Progenitor cell of endocrine pancreas (in vitro differentiated cells): ENCODE measurements at places on chromosomes 16 and 17. TPM values are rescaled to one million over a fixed set of nuclear protein-coding genes. Genes with fewer than 3 reads are reported as not detected.
A peak's percentile ranks its signal among the peaks of the same experiment; 100 is the strongest.

The TBC1D3H gene
- total RNA-seq = not detected in 2 replicates

The TOM1L1 gene
- total RNA-seq = 83.1 and 91.2 TPM in 2 replicates

- no peak for DNase-seq
- H3K36me3 ChIP-seq = peaks cover 1% of the 10 kb centered on the region
- peaks cover 9% of the 10 kb centered on the region for H3K27me3 ChIP-seq
- H3K27ac ChIP-seq = no peak overlapping the region
These were observed 163.5 kb upstream of the DYNLRB2 start for GRCh38 chr16:80377096-80377956.

The KRT39 gene
- total RNA-seq = not detected in 2 replicates

GRCh38 chr16:11396241-11397048 lies 51.2 kb downstream of the RMI2 start:
- no peaks in the 10 kb centered on the region for H3K4me1 ChIP-seq
- DNase-seq = peak; percentile 87
- no peaks in the 10 kb centered on the region for H3K27me3 ChIP-seq

DNA sequence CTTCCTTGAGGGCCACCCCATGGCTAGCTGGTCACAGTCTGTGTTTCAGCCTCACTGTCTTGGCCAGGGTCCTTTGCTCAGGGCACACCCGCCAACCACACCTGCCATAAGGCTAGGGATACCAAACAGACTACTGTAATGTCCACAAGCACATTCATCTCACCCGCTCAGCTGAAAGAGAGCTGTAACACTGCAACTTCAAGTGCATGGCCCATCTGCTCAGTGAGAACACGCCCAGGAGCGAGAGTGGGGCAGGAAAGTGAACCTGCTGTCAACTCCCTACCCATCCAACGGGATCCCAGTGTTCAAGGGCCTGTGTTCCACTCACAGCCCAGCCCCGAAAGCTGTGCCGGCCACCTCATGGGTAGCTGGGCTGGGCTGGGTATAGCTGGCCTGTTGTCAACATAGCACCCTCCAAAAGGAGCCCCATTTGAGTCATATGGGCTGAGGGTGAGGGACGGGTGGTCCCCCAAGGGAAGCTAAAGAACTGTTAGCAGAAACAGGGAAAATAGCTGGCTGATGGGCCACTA lies 55.7 kb downstream of the SCNN1B start:
- H3K4me1 ChIP-seq = peaks cover under 1% of the 10 kb centered on the region
- H3K4me3 ChIP-seq = no peak overlapping the region
- no peak overlapping the region for H3K27ac ChIP-seq
- peaks cover 3% of the 10 kb centered on the region for H3K27me3 ChIP-seq
- H3K36me3 ChIP-seq = no peaks in the 10 kb centered on the region
- no peak for DNase-seq

- no peak for DNase-seq
- no peaks in the 10 kb centered on the region for H3K36me3 ChIP-seq
- no peaks in the 10 kb centered on the region for H3K27me3 ChIP-seq
These were observed 28.6 kb upstream of the SPNS3 start for GRCh38 chr17:4405038-4405669.

DNA sequence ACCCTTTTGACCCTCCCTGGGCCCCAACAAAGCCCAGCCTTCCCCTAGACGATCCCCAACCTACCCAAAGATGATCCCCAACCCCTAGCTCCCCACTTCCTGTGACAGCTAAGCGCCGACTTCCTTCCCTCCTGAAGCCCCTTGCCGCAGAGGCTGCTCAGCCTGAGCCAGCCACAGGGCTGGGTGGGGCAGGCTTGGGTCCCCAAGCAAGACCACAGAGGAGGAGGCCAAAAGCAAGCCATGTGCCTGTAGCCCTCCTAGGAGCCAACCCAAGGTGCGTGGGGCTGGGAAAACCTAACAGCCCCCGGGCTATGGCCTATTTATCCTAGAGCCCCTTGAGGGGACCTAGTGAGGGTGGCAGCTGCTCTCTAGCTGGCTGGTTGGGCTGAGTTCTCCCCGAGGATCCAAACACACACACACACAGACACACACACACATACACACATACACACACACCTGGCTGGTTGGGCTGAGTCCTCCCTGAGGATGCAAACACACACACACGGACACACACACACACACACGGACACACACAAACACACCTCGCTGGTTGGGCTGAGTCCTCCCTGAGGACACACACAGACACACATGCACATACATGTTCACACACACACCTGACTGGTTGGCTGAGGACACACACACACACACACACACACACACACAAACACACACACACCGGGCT lies 4.8 kb downstream of the ARRB2 start:
- H3K36me3 ChIP-seq = peaks cover 2% of the 10 kb centered on the region
- no peak overlapping the region for H3K4me3 ChIP-seq
- no peak for DNase-seq
- H3K27ac ChIP-seq = no peak overlapping the region
